ENCODE measurements at places on chromosomes 5 and 9.

- DNase-seq, result no peak
These were observed 32.1 kb downstream of the RAI14 start for GRCh38 chr5:34688015-34688810.

DNA sequence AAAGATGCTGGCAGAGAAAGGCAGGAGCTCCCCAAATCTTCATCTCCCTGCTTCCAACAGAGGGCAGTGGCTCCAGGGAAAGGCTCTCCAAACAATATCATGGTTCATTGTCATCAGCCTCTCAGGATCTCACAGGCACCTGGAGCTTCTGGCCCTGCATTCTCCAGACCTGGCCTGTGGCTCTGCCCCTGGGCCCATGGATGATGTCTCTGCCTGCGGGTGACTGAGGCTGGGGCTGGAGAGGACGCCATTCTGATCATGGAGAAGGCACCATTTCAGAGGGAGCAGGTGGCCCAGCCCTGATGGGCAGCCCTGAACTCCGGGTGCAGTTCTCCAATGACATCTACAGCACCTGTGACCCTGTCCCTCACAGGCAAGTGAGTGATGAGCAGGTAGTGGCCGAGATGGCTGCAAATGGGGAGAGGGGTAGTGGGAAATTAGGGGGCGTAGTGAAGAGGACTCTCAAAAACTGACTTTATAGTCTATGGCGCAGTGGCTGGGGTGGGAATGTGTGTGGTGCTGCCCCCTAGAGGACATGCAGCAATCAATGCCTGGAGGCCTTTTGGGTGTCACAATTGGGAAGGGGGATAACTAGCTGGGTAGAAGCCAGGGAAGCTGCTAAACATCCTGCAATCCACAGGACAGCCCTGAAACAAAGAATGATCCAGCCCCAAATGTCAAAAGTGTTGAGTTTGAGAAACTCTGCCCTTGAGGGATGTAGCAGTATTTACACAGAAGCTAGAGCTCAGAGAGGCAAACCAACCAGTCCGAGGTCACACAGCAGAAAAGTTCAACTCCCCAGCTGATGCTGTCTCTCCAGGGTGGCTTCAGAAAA is 3.2 kb downstream of the SH3PXD2B start:
- no peak for DNase-seq

- DNase-seq, result no peak
These were observed 45.8 kb downstream of the CPEB4 start for GRCh38 chr5:173933901-173934300.

- DNase-seq, result no peak
These were observed 1.1 kb upstream of the CNTFR start for GRCh38 chr9:34590381-34591247.

DNA sequence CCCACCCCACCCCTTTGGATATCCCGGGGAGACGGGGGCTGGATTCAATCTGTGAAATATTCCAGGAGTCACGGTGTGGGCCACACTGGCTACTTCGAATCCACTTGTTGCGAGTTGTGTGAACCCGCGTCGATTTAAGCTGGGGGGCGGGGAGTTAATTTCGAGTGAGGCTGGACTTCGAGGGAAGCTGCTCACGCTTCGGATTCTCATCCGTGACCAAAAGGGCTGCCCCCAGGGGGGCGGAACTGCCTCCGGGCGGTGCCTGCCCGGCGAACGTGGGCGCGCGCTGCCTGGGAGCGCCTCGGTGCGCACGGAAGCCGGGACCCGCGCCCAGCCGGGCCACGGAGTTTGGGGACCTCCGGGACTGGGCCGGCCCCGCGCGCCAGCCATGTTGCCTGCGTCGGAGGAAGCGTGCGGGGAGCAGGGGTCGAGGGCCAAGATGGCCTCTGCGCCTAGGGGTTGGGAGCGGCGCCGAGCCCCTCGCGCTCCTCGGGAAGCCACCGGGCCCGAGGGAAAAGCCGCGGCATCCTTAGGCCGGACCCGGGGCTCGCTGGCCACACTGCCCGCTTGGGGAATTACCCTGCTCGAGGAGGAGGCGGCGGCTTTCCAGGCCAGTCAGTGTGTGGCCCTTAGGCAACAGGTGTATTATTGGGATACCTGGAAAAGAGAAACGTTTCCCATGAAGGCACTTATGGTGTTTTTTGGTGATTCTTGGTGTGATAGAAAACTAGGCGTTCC is 975 bp downstream of the OCLN start:
- DNase-seq, result no peak

GRCh38 chr5:175714479-175715085 is 56.7 kb downstream of the HRH2 start:
- DNase-seq, result no peak

GRCh38 chr5:146447734-146448380 is 724 bp downstream of the TCERG1 start:
- DNase-seq, result no peak

DNA sequence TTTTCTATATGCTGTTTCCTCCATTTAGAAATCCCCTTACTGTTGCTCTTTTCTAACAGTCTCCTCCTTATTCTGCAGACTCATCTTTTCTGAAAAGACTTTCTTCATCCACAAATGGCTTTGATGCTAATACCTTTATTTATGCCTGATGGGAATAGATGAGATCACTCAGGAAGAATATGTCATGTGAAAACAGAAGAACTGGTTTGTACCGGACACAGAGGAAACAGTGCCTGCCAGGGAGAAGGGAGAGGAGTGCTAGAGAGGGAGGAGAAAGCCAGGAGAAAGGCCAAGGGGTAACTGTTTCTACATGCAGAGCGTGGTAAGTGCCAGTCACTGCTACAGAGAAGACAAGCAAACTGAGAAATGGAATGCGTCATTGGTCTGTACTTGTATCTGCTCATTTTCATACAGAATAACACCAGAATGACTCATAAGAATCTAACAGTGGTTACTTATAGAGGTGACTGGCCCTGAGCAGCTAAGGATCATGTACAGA is 45.9 kb upstream of the PJA2 start:
- no peak for DNase-seq

- peak; percentile 47 for DNase-seq
These were observed 223.5 kb upstream of the TNC start for GRCh38 chr9:115341426-115341825.

DNA sequence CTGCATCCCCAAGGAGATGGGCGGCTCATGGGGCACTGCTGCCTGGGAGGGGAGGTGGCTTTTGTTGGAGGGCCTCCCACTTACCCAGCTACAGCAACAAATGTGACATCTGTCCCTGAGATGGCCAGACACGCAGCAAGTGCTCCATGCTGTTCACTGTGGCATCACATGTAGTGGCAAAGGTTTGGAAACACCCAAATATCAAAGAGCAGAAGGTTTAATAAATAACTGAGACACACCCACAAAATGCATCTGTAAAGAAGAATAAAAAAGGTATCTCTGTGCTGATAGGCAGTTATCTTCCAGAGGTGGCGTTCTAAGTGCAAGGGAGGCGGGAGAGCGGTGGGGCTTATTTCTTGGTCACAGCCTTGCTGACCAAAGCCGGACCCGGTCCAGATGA is 23.3 kb upstream of the CLPTM1L start:
- DNase-seq, result no peak

GRCh38 chr9:71183251-71183650 is 61.8 kb upstream of the TRPM3 start:
- DNase-seq, result no peak

GRCh38 chr9:94908011-94908563 is 181.6 kb downstream of the AOPEP start:
- DNase-seq, result no peak

GRCh38 chr9:88922091-88922490 is 69.2 kb upstream of the S1PR3 start:
- DNase-seq, result no peak

DNA sequence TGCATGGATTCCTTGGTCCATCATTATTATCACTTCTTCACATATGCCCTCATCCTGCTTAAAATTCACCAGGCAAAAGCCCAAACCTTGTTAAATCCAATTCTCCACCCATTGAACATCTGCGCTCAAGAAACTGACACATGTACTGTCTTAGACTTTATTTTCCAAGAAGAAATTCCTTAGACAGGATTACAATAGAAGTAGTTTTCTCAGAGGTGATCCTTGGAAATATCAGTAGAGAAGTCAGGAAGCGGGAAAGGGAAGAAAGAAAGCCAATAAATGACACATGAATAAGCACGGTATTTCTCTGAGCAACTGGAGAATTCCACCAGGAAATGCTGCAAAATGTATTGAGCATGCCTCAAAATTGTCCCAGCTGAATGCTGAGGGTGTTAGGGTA is 90.2 kb downstream of the FOXD1 start:
- DNase-seq, result no peak

GRCh38 chr5:107388141-107388861 is 282.4 kb downstream of the EFNA5 start:
- no peak for DNase-seq

DNA sequence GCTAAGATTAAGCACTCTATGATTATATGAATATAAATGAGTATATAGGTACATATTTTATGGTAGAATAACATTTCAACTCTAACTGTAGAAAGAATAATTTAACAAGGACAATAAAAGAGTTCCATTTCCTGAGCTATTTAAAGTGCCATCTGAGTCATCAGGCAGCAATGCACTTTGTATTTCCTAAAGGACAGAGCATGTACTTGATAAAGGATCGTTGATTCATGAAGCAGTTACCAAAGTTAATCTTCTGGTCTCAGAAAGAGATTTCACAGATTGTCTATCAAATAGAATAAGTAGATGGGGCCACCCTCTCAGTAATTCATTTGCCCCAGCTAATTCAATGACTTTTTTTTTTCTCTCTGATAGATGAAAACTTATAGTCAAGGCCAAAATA is 747.8 kb downstream of the CDH18 start:
- no peak for DNase-seq

- DNase-seq, result no peak
These were observed 50.7 kb downstream of the PRRC1 start for GRCh38 chr5:127568166-127568565.

DNA sequence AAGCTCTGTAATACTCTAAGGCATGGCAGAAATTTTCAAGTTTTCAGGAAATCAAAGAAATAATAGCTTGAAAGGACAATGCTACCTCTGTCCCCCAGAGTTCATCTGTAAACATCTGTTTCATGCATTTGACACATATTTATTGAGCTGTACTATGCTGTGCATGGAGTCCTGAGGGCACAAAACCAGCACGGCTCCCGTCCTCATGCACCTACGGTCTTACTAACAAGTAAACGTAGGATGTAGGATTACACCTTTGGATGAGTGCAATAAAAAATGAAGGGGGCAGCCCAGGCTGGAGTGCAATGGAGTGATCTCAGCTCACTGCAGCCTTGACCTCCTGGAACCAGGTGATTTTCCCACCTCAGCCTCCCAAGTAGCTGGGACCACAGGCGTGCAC is 81.9 kb downstream of the SPTLC1 start:
- DNase-seq, result no peak

GRCh38 chr9:97271292-97271691 is 36.2 kb upstream of the CCDC180 start:
- no peak for DNase-seq

- no peak for DNase-seq
These were observed 233.3 kb downstream of the ZNF608 start for GRCh38 chr5:124512952-124513632.

- DNase-seq, result no peak
These were observed 202.7 kb downstream of the RFK start for GRCh38 chr9:76191493-76191892.

DNA sequence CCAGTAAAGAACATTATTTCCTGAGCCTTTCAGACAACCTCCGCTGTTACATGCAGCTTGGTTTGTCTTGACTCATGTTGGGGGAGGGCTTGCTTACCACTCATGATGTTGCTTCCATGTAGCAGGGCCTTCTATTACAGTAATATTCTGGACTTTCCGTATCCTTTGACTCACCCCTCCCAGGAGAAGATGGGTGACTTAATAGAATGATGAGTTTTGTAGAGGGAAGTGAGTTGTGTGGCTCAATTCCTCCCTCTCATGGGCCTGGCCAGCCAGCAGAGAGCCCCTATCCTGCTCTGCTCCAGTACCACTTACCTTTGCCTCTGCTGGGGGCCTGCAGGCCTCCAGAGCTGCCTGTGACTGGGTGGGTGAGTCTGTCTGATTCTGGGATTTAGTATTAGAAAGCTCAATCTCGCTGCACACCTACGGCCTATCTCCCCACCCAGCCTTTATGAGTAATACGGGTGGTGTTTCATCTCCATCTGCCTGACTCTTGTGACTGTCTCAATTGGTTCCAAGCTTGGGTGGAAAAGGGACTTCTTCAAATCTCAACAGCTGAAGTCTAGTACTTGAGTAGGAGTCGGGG is 52.6 kb upstream of the KLF9 start:
- no peak for DNase-seq

- DNase-seq, result no peak
These were observed 926 bp upstream of the MYO10 start for GRCh38 chr5:16936989-16937438.

DNA sequence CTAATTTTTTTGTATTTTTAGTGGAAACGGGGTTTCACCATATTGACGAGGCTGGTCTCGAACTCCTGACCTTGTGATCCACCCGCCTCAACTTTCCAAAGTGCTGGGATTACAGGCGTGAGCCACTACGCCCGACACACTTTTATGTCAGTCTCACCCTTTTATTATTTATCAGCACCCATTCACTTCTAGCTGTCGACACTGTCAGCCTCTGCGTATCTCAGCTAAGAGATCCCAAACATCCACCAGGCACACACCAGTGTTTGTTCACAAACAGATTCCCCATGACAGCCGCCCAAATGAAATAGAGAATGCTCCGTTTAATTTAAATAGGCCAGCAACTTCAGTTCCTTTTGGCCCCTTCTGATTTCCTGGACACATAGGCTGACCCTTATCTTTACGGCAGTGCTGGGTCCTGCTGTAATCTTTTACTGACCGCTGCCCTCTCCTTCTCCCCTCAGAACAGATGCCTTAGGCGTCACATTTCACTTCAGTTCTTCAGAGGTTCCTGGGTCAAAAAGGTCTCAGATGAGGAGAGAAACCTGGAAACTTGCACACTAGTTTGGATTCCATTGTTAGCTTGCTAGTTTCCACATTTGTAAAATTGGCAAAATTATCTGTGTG is 43.1 kb upstream of the CKMT2 start:
- no peak for DNase-seq

DNA sequence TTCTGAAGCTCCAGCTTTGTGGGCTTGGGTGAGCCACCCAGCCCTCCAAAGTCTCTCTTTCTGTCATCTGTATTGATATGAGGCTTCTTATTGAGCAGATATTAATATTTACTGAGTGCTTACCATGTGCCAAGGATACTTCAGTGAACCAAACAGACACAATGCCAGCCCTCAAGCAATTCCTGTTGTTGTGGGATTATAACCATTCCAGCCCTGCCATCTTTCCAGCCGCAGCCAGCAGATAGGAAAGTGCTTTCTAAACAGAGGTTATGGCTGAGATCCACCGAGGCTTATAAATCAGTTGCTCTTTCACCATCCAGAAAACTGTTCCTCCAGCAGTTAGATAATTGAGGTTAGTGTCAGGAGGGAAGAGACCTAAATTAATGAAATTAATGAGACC is 137.7 kb upstream of the ALDH1B1 start:
- no peak for DNase-seq

GRCh38 chr9:100322954-100323536 is 29.7 kb downstream of the TEX10 start:
- DNase-seq, result peak; percentile 1

- DNase-seq, result no peak
These were observed 193.0 kb downstream of the RFX3 start for GRCh38 chr9:3332802-3333201.

- peak; percentile 50 for DNase-seq
These were observed 4.0 kb upstream of the NIPSNAP3A start for GRCh38 chr9:104743376-104743985.

- no peak for DNase-seq
These were observed 79.8 kb upstream of the CAST start for GRCh38 chr5:96582343-96582742.

Data from forelimb muscle (tissue), 1 donor.